ENCODE measurements at places on chromosomes 4 and X.

DNA sequence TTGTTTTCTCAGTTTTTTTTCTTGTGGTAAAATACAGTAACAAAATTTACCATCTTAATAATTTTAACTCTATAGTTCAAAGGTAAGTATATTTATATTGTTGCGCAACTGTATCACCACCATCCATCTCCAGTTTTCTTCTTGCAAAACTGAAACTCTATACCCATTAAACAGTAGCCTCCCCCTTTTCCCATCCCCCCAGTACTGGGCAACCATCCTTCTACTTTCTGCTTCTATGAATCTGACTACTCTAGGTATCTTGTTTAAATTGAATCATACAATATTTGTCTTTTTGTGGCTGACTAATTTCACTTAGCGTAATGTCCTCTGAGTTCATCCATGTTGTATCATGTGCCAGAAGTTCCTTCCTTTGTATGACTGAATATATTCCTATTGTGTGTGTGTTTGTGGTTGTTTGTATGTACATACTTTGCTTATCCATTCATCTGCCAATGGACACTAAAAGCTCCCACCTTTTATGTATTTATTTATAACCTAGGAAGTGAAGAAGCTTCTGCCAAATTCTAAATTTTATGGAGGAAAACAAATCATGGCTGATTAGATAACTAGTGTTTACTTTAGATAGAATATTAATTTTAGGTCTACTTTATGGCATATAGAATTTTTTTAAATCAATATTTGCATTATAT lies 10.0 kb downstream of the ABHD18 start:
- H3K4me1 ChIP-seq, result no peaks in the 10 kb centered on the region
- no peaks in the 10 kb centered on the region for H3K36me3 ChIP-seq
- H3K4me3 ChIP-seq, result no peak overlapping the region
- no peaks in the 10 kb centered on the region for H3K27me3 ChIP-seq
- DNase-seq, result no peak
- H3K27ac ChIP-seq, result no peak overlapping the region

DNA sequence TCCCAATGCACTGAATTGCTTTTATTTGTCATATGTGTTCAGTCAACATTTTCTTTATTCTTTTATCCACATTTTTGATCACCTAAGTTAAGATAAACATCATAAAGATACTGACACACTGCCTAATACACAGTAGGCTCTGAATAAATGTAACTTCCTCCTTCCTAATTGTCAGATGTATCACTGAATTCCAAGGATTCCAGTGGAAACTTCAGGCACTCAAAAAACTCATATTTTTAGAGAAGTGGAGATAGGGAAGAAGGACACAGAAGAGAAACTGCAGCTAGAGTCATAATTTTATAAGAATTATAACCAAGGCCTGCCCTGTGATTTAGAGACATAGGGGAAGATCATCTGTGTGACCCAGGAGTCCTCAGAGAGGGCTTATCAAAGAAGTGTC lies 753.3 kb downstream of the ADGRL3 start:
- H3K27me3 ChIP-seq, result no peaks in the 10 kb centered on the region
- H3K4me3 ChIP-seq, result no peak overlapping the region
- DNase-seq, result no peak
- no peaks in the 10 kb centered on the region for H3K36me3 ChIP-seq
- no peaks in the 10 kb centered on the region for H3K4me1 ChIP-seq

DNA sequence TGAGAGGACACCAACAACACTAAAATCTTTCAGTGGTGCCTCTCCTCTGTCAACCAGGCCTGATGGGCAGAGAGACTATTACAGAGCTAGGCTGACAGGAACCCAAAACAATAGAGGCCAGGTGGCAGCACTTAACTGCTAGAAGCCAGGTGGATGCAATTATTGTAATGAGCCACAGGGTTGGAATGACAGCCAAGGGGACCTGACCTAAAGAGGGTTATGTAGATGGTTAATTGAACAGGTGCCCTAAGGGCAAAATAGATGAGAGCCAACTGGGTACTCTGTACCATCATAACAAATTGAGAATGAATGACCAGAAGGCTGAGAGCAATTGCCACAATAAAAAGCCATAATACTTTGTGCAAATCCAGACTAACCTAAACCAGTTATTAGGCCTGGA lies 24.7 kb upstream of the FRAS1 start:
- H3K27ac ChIP-seq, result no peak overlapping the region
- DNase-seq, result no peak

DNA sequence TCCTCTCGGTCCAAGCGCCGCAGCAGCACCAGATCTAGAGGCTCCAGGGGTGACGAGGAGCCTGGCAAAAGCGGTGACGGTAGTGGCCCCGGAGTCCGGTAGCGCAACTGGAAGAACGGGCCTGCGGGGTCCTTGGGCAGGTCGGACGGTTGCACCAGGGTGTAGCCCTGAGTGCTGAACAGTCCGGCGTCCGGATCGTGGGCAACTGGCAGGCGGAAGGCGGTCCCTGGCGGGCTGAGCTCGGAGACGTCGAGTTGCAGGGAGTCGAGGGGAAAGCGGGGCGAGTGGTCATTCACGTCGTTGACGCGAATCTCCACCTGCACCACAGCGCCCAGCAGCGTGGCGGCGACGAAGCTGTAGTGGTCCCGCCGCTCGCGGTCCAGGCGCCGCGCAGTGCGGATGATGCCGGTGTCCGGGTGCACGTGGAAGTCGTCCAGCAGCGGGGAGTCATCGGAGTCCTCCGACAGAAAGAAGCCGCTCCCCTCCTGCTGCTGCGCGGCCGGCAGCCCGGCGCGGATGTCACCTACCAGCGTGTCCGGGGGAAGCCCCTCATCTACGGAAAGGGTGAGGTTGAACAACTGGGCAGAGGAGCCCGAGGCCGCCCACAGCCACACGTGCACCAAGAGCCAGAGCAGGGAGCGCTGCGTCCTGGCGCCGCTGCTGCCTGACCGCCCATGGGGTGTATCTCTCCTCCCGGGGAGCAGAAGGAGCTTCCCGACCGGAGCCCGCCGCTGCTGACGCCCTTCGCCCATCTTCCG lies 837 bp downstream of the DCHS2 start:
- no peak overlapping the region for H3K4me3 ChIP-seq
- no peak for DNase-seq
- no peaks in the 10 kb centered on the region for H3K4me1 ChIP-seq
- peaks cover 16% of the 10 kb centered on the region for H3K27me3 ChIP-seq
- no peaks in the 10 kb centered on the region for H3K36me3 ChIP-seq

DNA sequence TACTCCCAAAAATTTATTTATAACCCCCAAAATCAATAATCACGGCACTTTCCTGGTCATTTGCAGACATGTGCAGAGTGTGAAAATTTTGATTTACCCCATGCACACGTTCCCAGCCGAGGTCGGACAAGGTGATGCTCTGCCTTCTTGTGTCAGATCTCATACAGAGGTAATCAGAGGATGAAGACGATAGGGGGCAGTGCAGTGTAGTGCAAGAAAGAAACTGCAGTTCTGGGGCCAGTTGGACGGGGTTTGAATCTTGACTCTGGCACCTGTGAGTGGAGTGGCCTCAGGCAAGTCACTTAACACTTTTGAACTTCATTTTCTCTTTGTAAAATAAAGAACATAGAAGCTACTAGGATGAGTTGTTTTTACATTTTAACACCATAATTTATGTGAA lies 88.4 kb downstream of the FRMPD3 start:
- H3K4me3 ChIP-seq, result no peak overlapping the region
- H3K27ac ChIP-seq, result no peak overlapping the region
- no peaks in the 10 kb centered on the region for H3K4me1 ChIP-seq
- peak; percentile 23 for DNase-seq
- H3K27me3 ChIP-seq, result peaks cover 13% of the 10 kb centered on the region
- H3K36me3 ChIP-seq, result no peaks in the 10 kb centered on the region

All from adrenal gland (tissue), 19 donors.